PC-3 (cell line): ENCODE measurements at places on chromosomes 4 and X. TPM values are rescaled to one million over a fixed set of nuclear protein-coding genes. Genes with fewer than 3 reads are reported as not detected.

GRCh38 chr4:140186651-140187315, 32.8 kb upstream of the MAML3 start:
- peak overlapping the region; percentile 45 for H3K27ac ChIP-seq
- DNase-seq: peak; percentile 85
- H3K27me3 ChIP-seq: no peaks in the 10 kb centered on the region
- no peak overlapping the region for H3K4me3 ChIP-seq

DNA sequence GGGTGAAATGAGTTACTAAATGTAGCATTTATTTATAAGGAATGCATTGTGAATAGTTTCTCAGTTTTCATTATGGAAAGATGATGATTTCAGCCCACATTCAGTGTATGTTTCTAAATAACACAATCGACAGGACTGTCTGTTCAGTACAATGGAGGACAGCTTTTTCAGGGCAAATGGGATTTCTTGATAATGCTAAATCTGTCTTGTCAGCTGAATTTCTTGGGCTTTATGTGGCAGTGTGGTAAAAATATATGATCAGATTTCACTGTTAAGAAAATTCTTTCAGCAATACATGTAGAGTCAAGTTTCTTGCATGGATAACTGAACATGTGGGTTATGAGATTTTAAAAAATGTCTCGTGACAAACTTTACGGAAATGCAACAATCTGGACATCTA, 150.8 kb downstream of the NPNT start:
- no peak for DNase-seq
- no peak overlapping the region for H3K4me3 ChIP-seq
- H3K4me1 ChIP-seq: no peaks in the 10 kb centered on the region
- H3K27ac ChIP-seq: no peak overlapping the region
- H3K27me3 ChIP-seq: no peaks in the 10 kb centered on the region

- peaks cover 20% of the 10 kb centered on the region for H3K4me1 ChIP-seq
- H3K27ac ChIP-seq: peak overlapping the region; percentile 37
- peak; percentile 90 for DNase-seq
- no peaks in the 10 kb centered on the region for H3K27me3 ChIP-seq
Observed at GRCh38 chr4:98166025-98166730, 22.9 kb upstream of the STPG2 start.

- no peaks in the 10 kb centered on the region for H3K36me3 ChIP-seq
- no peak overlapping the region for H3K27ac ChIP-seq
- peaks cover 27% of the 10 kb centered on the region; the same call in 1 of the 2 replicates for H3K27me3 ChIP-seq
Observed at GRCh38 chr4:70183168-70183939, 12.2 kb upstream of the ODAM start.

- H3K4me1 ChIP-seq: peaks cover 14% of the 10 kb centered on the region
- no peak overlapping the region for H3K27ac ChIP-seq
- no peaks in the 10 kb centered on the region for H3K36me3 ChIP-seq
- no peak for DNase-seq
- no peak overlapping the region for H3K4me3 ChIP-seq
- no peaks in the 10 kb centered on the region for H3K27me3 ChIP-seq
Observed at GRCh38 chr4:139658586-139659382, 6.8 kb upstream of the MGST2 start.

- H3K36me3 ChIP-seq: no peaks in the 10 kb centered on the region
- H3K4me3 ChIP-seq: no peak overlapping the region
- DNase-seq: no peak
- no peak overlapping the region for H3K27ac ChIP-seq
- peaks cover 18% of the 10 kb centered on the region for H3K4me1 ChIP-seq
- H3K27me3 ChIP-seq: no peaks in the 10 kb centered on the region
Observed at GRCh38 chr4:86896596-86896995, 4.4 kb upstream of the C4orf36 start.

DNA sequence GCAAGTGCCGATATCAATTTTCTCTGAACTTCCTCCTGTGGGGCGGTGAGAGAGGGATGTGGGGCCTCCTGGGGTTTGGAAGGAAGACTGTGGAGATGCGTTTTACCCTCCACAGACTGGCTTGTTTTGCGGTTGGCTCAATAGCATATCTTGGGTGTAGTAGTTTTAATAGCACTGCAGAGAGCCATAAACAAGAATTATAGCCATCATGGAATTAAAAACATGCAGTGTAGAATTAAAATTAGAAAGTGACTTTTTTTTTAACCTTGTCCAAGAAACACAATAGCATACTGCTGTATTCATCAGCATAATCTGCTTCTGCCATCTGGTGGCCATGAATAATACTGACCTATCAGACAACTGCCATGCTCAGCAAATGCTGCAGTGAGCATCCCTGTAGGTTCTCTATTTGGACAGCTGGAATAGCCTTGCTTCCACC, 47.3 kb upstream of the SCML1 start:
- no peaks in the 10 kb centered on the region for H3K27me3 ChIP-seq
- H3K4me1 ChIP-seq: peaks cover 19% of the 10 kb centered on the region

DNA sequence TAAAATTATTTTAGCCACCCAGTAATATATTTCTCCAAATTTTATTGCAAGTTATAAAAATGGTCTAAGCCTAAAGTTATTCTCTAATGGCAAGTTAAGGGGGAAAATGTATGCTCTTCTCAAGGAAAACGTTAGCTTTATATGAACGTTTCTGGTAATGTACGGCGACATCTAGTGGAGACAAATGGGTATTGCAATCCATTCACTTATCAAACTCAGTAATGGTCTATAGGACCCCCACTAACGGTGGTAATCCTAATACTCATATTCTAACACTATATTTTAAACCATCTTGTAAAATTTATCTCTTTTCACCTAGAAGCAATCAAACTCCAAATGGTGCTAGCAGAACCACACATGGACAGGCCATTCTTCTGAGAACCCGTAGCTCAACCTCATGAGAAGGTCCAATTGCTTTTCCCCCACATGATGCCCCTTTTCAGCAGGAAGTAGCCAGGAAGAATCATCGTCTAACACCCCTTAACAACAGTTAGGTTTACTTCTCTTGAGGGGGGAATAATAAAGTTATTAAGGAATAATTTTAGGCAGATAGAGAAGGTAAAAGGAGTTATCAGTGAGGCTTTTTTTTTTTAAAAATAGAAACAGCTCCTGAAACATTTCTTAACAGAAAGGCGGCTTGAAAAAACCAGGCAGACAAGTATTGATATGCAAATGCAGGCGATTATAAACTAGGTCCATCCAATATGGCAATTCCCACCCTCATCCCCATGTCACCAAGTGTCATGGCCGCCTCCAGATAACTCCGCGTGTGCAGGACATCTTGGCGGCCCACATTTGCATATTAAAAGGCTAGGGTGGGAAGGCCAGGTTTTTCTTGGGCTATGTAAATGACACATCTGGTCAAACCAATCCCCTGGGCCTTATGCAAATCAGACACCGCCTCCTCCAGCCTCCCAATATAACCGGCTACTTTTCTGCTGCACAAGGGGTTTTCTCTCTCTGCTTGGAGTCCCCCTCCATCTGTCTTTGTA, 35.0 kb downstream of the NUDT11 start:
- no peaks in the 10 kb centered on the region for H3K27me3 ChIP-seq
- no peak overlapping the region for H3K27ac ChIP-seq
- peak; percentile 40 for DNase-seq
- H3K36me3 ChIP-seq: no peaks in the 10 kb centered on the region
- H3K4me1 ChIP-seq: no peaks in the 10 kb centered on the region

DNA sequence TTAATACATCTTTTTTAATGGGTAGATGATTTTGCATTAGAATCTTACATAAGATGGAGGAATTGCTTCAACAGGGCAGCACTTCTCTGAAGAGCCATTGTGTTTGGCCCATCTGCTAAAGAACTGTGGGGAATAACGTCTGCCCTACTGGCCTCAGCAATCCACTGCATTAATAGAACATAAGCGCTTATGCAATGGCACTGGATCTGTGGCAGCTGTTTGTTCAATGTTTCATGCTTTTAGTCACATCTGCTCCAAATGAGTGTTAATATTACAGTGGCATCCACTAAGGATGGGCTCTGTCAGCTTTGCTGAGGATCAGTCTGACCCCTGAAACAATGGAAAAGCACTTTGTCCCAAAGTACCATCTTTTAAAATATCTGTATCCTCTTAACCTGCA, 279.0 kb upstream of the GK2 start:
- H3K27me3 ChIP-seq: no peaks in the 10 kb centered on the region
- H3K36me3 ChIP-seq: no peaks in the 10 kb centered on the region
- no peak overlapping the region for H3K27ac ChIP-seq
- no peaks in the 10 kb centered on the region for H3K4me1 ChIP-seq
- no peak for DNase-seq

GRCh38 chr4:185520119-185520518, 15.2 kb downstream of the PDLIM3 start:
- DNase-seq: no peak
- H3K4me1 ChIP-seq: no peaks in the 10 kb centered on the region
- no peak overlapping the region for H3K4me3 ChIP-seq
- H3K27me3 ChIP-seq: no peaks in the 10 kb centered on the region

GRCh38 chrX:138683600-138683999, 27.9 kb downstream of the FGF13 start:
- H3K4me3 ChIP-seq: no peak overlapping the region
- H3K4me1 ChIP-seq: no peaks in the 10 kb centered on the region
- H3K27me3 ChIP-seq: no peaks in the 10 kb centered on the region
- H3K27ac ChIP-seq: no peak overlapping the region

- peaks cover 23% of the 10 kb centered on the region for H3K27me3 ChIP-seq
- peak within 1 kb of the TSS; percentile 50; the same call in 1 of the 2 replicates for H3K4me3 ChIP-seq
- H3K27ac ChIP-seq: no peak within 1 kb of the TSS
Observed at GRCh38 chrX:153646620-153647373, at the start of gene DUSP9. Gene DUSP9 (plus strand): TSS chrX:153647203. CDS start chrX:153647954, 751 bp downstream.

- H3K36me3 ChIP-seq: no peaks in the 10 kb centered on the region
- peaks cover 22% of the 10 kb centered on the region for H3K27me3 ChIP-seq
- DNase-seq: peak; percentile 77
- H3K27ac ChIP-seq: no peak overlapping the region; the same call in 1 of the 2 replicates
- no peak overlapping the region for H3K4me3 ChIP-seq
Observed at GRCh38 chr4:141102367-141102766, 30.9 kb downstream of the RNF150 start.

DNA sequence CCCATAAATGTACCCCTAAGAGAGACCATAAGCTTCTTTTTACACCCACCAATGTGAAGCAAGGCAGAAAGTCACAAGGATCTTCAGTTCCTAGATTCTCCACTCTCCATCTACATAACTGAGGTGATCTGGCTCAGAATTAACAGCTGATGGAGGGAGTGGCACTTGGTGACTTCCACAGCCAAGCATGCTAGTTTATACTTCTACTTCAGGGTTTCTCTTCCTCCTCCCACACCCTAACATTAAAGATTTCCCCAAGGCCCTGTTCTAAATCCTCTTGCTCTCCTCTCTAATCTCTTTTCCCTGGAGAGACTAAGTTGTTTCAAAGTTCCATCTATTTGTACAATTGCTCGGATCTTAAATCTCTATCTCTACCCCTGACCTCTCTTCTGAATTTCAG, 81.1 kb downstream of the MBNL3 start:
- H3K36me3 ChIP-seq: no peaks in the 10 kb centered on the region
- peaks cover 2% of the 10 kb centered on the region for H3K4me1 ChIP-seq
- no peak for DNase-seq
- no peaks in the 10 kb centered on the region for H3K27me3 ChIP-seq
- H3K27ac ChIP-seq: no peak overlapping the region
- no peak overlapping the region for H3K4me3 ChIP-seq

GRCh38 chr4:13968723-13969122, 341.2 kb upstream of the BOD1L1 start:
- H3K27ac ChIP-seq: peak overlapping the region; percentile 73
- peak; percentile 77 for DNase-seq
- H3K27me3 ChIP-seq: no peaks in the 10 kb centered on the region
- H3K36me3 ChIP-seq: no peaks in the 10 kb centered on the region
- peaks cover 26% of the 10 kb centered on the region for H3K4me1 ChIP-seq

GRCh38 chr4:82591592-82591991, 29.8 kb upstream of the TMEM150C start:
- H3K27me3 ChIP-seq: peaks cover 46% of the 10 kb centered on the region
- H3K36me3 ChIP-seq: no peaks in the 10 kb centered on the region
- no peak overlapping the region for H3K4me3 ChIP-seq
- H3K27ac ChIP-seq: no peak overlapping the region

DNA sequence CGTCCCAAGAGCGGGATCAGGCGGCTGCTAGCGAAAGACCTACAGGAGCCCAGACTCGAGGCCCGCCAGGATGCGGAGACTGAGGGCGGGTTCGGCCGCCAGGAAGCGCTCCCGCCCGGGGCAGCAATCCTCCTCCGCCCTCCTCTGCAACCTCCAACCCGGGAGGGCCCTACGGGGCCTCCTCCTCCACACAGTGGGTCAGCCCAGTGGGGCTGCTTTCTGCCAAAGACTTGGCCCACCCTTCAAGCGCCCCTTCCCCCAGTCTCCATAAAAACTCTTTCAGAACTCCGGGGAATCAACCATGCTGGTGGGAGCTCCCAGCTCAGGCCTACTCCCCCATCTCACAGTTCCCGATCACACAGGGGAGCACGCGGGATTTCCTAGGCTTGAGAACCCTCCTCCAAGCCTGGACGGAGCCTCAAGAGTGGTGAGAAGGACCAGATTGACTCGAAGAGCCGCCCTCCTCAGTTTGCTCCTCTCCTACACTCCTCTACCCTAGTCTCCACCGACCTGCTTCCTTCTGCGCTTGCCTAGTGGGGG, 77.5 kb downstream of the RLIM start:
- H3K4me1 ChIP-seq: peaks cover 14% of the 10 kb centered on the region
- H3K4me3 ChIP-seq: peak overlapping the region; percentile 71
- H3K27me3 ChIP-seq: no peaks in the 10 kb centered on the region
- no peaks in the 10 kb centered on the region for H3K36me3 ChIP-seq
- DNase-seq: no peak

DNA sequence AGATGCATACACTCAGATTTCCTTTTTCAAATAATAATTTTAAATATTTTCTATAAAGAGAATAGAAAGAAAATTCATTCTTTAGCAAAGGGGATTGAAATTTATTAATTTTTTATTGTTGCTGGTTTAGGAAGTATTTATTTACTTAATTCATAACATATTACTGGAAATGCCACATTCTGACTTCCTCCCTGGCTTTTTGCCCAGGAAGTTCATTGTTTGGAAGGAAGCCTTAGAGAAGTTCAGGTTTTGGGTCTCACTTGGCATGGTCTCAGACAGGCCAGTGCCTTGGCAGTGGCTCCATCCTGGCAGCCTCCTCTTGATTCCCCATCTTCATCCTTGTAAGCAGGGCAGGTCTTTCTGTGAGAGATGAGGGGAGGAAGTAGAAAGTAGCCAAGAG, 50.5 kb downstream of the IL15 start:
- no peaks in the 10 kb centered on the region for H3K27me3 ChIP-seq
- peak; percentile 96 for DNase-seq
- no peaks in the 10 kb centered on the region for H3K36me3 ChIP-seq
- H3K4me1 ChIP-seq: peaks cover 34% of the 10 kb centered on the region
- H3K27ac ChIP-seq: peak overlapping the region; percentile 58
- H3K4me3 ChIP-seq: no peak overlapping the region

- peaks cover 10% of the 10 kb centered on the region for H3K4me1 ChIP-seq
- no peaks in the 10 kb centered on the region for H3K36me3 ChIP-seq
- H3K27me3 ChIP-seq: no peaks in the 10 kb centered on the region
- H3K27ac ChIP-seq: no peak overlapping the region
- no peak for DNase-seq
- H3K4me3 ChIP-seq: no peak overlapping the region
Observed at GRCh38 chrX:151393514-151393913, 3.5 kb upstream of the VMA21 start.

NOX1 gene
- not detected in 2 replicates for total RNA-seq

MAGEB2 gene
- not detected in 2 replicates for total RNA-seq

RASSF6 gene
- 0.69 and 1.1 TPM in 2 replicates for total RNA-seq

S100G gene
- total RNA-seq: not detected in 2 replicates

SPANXA1 gene
- total RNA-seq: not detected in 2 replicates

EGFL6 gene
- not detected in 2 replicates for total RNA-seq
